Hepatic stellate cell (primary cell): ENCODE measurements at places on chromosomes 5 and 9.
A peak's percentile ranks its signal among the peaks of the same experiment; 100 is the strongest.

DNA sequence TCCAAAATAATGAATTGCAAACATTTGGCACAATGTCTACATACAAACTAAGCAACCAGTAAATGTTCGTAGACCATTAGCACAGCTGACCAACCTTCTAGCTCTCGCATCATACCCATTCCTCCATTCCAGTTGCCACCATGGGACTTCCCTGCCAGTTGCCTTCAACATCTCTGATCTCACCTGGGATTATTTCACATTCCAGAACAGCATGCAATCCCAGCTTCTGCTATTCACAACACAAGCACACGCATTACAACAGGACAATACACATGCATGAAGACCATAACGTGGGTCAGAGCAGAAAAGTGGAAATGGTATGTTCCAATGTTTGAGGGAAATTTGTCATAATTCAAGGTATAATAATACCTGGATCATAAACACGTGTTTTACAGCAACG lies 848.2 kb upstream of the DMAC1 start:
- DNase-seq: no peak

GRCh38 chr5:38403406-38403805 lies 145.0 kb downstream of the EGFLAM start:
- peak; percentile 47 for DNase-seq

DNA sequence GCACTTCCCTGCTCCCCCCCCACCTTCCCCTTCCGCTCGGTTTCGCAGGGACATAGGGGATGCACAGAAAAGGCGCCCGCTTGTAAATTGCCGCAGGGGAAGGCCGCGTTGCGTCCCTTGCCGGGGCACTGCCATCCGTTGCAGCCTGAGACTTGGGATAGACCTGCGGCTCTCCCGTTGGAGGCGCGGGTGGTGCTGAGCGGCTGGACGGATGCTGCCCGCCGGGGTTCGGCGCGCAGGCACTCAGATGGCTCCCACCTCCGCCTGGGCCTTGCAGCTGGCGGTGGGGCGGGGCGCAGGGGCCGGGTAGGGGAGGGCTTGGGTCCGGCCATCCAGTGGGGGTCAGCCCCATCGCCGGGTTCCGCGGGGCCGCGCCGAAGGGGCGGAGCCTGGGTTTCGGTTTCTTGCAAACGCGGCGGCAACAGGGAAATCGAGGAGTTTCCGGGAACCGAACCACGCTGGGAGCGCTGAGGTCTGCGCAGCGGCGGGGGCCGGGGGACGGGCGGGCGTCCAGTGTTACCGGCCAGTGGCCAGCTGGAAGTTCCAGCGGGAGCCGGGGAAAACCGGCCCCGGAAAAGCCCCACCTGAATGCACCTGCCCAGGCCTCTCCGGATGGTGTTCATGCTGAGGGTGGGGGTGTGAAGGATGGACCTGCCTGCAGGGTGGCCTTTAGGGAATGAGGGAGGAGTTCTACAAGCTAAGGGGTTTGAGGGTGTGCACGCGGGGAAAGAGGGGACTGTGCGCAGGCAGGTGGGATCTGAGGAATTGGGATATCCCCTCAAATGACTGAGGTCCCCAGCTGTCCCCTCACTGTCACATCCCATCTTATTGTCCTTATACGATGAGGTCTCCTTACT lies 6.3 kb upstream of the IRF1 start:
- peak; percentile 86 for DNase-seq

DNA sequence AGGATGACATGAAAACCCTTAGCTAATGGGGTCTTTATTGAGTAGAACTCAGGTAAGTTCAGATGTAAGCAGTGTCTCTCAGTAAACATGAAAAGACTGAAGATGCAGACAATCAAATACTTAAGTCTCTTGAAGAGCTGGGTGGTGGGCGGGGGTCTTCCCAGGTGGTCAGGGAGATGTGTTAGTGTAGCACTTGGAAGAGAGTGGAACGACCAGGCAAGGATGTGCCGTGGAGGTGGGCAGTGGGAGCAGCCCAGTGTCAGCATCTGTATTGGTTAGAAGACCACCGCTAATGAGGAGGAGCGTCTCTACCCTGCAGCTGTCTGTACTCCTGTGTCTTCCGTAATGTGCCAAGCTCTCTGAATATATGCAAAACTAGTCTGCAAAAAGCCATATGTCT lies 4.4 kb downstream of the S1PR3 start:
- no peak for DNase-seq

- DNase-seq: no peak
Measured at GRCh38 chr5:152369298-152369697, 35.8 kb downstream of the NMUR2 start.

GRCh38 chr5:125233944-125234343 lies 487.5 kb upstream of the ZNF608 start:
- DNase-seq: no peak

DNA sequence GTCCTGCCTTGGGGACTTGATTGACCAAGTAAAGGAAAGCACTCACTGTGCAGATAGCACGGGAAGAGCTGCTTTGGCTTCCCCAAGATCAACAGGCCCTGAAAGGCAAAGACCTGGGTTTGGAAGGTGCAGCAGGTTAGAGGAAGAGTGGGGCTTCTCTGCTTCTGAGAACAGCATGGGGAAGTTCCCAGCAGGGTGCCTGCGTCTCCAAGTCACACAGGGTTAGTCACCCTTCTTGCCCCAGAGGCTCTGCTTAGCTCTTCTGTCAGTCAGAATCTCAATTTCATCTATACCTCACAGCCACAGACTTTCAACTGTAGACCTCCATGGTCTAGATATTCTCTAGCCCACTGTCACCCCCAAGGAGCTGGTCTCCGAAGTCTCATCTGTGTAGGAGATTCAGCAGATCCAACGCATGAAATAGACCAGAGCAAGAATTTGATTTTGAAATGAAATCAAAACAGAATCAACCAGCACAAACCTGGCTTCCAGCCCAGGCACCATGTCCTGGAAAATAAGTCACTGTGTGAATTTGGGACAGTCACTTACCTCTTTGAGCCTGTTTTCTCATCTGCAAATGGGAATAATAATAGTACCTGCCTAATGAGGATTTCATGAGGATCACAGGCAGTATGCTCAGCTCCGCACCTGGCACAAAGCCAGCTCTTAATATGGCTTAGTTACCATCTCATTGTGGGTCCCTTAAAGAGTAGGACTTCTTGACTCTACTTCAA lies 64.0 kb downstream of the SFXN1 start:
- no peak for DNase-seq

DNA sequence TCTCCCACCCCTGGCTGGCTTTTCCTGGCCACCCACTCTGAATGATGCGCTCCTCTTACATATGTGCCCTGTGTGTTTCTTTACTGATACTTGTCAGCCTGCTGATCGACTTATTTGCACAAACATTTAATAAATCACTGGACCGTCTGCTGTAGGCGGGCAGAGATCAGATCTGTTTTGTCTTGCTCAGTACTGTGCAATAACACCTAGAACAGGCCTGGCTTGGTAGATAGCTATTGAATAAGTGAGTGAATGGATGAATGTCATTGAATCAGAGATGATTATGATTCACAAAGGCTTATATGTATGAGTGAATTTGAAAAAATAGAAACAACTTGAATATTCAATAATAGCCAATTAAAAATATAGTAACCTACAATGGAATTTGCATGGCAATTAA lies 165.1 kb downstream of the RGS3 start:
- no peak for DNase-seq

DNA sequence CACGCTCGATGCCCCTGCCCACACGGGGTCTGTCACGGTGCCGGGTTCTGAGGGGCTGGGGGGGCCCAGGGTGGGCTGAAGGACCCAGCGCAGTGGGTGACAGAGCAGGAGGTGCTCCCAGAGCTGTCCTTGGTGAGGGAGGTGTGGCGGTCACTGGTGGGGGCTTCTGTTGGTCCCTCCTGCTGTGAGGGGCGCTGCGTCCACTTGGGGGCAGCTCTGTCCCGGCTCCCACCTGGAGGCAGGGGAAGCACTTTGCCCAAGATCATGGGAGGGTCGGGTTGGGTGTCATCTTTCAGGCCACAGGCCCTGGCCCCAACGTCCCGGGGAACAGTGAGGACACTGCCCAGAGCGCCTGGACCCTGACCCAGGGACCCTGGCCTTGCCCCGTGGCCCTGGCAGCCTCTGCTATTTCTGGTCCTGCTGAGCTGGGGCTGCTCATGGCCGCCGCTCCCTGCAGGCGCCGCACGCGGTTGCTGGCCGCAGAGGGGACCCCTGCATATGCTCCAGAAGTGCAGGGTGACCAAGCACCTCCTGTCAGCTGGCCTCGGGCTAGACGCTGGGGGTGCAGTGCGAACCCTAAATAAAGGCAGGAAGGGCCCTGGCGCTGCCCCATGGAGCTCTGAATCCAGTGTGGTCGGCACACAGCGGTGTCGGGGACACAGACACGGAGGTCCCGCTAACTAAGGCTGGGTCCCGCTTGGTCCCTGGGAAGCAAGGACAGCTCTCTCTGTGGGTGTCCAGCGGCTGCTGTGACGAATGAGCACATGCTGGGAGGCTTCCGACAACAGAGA lies 11.6 kb upstream of the RNU6ATAC start:
- no peak for DNase-seq

DNA sequence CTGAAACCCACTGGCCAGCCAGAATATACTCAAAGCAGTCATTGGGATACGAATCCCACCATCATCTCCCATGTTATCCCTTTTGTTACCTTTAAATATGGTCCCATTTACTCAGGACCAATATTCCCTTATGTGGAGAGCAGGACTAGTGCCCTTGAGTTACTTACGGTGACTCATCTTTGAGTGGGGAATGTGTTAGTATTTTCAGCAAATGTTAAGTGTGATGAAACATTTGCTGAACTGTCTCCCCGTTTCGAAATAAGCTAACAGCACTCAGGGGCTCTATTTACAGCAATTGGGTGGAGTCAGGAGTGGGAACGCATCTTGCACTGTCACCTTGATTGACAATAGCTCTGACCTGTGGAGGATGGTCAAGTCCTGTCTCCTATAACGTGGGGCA lies 67.4 kb downstream of the CTSL start:
- DNase-seq: no peak

DNA sequence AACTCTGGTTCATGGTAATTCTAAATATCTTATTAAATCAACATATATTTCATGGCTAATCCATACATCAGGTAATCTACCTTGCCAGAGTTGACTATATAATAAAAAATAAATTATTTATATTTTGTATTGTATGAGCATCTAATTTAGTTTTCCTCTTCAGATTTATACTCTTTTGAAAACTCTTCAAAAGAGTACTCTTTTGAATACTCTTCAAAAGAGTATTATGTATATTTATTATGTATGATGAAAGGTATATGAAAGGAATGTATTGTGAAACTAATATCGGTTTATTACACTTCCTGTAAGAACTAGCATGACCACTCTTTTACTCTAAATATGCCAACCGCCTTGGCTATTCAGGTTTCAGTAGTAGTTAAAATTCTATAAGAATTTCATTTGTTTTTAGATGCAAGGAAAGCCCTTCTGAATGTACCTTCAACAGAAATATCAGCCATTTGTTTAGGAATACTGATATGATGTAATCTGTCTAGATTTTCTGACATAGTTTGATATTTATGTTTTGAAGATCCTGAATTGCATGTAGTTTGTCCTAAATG lies 178.7 kb downstream of the WDR70 start:
- DNase-seq: no peak

GRCh38 chr9:106816524-106816923 lies 46.4 kb upstream of the ZNF462 start:
- DNase-seq: no peak

DNA sequence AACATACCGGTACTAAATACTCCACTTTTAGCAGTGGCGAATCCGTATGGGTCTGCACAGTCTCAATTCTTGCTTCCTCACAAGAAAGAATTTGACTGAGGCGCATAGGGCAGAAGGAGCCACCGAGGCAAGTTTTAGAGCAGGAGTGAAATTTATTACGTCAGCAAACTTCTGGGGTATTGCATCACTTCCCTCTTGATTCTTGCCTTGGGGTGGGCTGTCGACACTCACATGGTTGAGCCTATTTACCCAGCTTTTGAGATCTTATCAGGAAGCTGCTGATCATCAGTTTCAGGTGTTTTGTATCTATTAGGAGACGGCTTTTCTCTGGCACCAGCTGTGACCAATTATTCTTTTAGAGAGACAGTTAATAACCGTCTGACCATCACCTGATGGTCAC lies 111.5 kb upstream of the CCNH start:
- no peak for DNase-seq

DNA sequence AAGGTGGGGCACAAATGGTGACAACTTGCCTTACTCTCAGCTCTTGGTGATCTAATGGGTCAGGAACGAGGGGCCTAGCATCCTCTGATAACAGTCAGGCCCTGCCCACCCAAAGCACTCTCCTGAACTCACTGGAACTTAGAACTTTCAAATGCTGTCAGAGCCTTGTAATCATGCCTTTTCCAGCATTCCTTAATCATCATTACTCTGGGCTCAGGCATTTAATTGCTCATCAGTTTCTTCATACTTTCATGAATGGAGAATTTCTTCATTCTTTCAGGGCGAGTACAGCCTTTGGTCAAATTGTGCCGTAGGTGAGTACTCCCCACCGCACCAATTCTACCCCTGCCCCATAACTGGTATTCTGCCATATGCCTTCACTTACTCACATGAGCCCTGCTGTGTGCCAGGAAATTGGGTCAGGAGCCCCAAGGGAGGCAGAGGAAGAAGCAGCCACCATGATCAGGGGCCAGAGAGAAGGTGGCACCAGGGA lies 30.2 kb upstream of the DUSP1 start:
- peak; percentile 84 for DNase-seq

DNA sequence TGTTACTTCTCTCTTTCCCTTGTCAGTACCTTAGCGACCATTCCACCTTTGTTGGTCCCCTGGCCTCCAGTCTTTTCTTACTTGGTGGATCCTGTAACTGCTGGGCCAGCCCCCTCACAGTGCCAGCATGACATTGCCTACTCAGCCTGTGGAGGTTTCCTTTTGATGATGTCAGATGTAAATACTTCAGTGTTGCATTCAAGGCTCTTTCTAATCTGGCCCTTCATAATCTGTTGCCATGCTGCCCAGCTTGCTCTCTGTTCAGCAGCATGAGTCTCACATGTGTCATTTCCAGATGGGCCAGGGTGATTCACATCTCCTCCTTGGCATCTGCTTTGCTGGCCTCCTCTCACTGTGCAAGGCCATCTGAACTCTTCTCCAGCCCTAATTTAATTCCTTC lies 57.1 kb downstream of the MAST4 start:
- no peak for DNase-seq

DNA sequence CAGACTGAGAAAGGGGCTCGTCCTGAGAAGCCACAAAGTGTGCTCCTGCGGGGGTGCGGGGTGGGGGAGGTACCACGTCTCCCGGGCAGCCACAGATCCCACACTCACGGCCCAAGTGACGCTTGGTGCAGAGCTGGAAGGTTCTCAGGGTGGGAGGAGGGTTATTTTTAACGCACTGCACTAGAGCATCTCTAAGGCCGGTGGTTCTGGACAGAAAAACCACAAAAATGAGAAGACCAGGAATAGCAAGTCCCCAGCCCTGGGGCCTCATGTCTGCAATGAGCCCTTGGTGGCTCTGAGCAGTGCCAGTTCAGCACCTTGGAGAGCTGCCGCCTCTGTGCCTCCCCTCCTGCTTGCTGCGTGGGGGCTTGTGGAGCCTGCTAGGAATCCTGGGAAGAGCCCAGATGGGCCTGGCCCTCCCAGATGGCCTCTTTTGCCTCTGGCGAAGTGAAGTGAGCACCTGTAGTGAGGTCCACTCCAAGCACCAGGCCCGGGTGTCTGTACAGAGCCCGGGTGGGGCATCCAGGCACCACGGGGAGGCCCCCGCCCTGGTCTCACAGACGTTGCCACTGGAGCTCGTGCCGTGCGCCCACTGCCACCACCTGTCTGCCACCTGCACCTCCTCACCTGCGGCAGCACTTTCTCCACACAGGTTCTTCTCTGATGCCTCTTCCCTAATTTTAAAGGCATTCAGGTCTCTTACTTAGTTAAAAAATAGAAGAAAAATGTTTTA lies 48.9 kb upstream of the CACNA1B start:
- DNase-seq: peak; percentile 41
